ENCODE measurements at places on chromosomes 16 and 17.

DNA sequence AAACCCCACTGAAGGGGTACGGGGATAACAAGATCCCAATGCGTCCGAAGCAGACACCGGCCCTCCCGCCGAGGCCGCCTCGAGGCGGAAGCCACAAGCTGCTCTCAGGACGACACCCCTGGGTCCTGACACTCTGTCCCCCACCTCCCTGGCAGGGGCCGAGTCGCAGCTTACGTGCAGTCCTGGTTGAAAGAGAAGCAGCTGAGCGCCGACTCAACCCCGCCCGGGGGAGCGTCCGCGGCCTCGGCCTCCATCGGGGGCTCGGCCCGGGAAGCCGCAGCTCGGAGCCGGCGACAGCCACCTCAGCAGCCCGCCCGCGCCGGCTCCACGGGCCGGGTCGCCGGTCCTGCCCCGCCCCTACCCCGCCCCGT lies at the start of gene WIPI1:
Gene WIPI1, minus strand, starts transcription at position 329 of the 371 bp plus-strand sequence. Its CDS starts 75 bp downstream, at position 254.
- no peak for DNase-seq

DNA sequence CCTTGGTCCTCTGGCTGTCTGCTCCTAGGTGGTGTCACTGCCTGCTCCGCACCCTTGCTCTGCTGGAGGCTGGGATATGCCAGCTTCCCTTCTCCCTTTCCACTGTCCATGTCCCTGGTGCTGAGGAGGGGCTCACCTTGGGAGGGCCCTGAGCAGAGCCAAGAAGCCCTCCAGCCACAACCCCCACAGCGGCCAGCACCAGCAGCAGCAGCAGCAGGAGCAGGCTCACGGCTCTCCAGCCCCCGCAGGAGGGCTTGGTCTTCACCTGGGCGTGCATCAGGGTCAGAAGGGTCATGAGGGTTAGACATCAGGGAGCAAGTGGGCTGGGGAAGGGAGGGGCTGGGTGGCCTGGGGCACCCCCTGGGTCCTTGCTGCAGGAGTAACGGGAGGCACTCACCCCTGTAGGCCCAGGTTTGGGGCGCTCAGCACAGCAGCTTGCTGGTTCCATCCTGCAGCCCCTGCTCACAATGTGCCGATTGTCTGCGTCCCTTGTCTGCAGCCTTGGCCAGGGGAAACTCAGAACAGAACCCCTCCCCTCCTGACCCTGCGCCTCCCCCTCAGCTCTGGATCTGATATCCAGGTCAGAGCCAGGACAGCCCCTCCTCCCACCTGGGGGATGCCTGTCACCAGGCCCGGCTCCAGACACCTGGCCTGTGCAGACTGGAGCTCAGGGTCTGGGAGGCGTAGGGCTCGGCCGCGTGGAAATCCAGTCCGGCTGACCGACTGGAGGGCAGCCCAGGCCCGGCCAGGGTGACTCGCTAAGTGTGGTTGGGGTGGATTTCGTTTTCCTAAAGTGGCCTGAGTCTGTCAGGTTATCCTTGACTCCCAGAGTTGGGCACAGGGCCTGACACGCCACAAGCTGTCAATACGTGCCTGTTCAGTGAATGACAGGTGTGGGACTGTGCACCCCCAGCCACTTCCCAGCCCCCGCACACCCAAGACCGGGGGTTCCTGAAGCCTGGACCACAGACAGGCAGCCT lies at the start of gene BRICD5:
Gene BRICD5, minus strand, starts transcription at position 478 of the 980 bp plus-strand sequence. Its CDS starts 30 bp downstream, at position 448.
- DNase-seq = no peak

GRCh38 chr17:16521070-16521727 lies 29.2 kb upstream of the LRRC75A start:
- peak; percentile 22 for DNase-seq

- no peak for DNase-seq
Observed at GRCh38 chr17:79844869-79845600, 5.8 kb upstream of the CBX4 start.

DNA sequence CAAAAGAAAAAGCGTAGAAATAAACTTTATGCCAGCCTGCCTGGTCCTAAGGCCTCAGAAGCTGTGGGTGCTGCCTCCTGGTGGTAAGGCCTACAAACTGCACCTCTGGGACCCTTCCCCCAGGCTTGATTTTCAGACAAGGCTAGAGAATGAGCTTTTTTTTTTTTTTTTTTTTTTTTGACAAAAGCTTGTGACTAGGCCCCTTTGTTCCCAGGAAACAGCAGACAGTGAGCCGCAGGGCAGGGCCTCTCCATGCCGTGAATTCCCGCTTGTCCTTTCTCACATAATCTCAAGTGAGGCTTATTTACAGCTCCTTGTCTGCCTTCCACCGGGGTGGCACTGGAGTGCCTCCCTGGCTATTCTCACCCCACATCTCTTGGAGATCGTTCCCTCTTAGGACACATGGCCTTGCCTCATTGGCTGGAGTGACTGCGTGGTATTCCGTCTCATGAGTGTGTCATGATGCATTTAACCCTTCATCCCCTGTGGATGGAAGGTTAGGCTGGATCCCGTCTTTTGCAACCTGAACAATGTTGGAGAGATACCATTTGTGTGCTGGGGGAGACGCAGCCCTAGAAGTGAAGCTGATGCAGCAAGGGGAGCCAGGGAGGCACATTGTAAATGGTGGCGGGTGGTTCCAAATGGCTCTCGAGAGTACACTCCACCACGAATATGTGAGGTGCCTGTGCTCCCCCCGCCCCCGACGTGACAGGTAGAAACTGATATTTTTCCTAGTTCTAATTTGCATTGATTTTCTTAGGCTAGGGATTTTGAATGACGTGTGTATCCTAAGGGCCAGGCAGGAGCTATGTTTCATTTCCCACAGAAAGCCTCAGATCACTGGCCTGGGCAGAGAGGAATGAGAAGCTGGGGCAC lies 49.6 kb downstream of the USP22 start:
- peak; percentile 12 for DNase-seq

- no peak for DNase-seq
Observed at GRCh38 chr16:68626557-68626956, 18.6 kb upstream of the CDH3 start.

GRCh38 chr17:7394452-7395191 lies at the start of gene PLSCR3:
Gene PLSCR3, minus strand, starts transcription at chr17:7394525. Its CDS starts 415 bp downstream, at chr17:7394110.
- DNase-seq = peak; percentile 78

GRCh38 chr17:7818746-7819645 lies 15.0 kb upstream of the KDM6B start:
- no peak for DNase-seq

- no peak for DNase-seq
Observed at GRCh38 chr16:4341250-4341649, 9.9 kb downstream of the PAM16 start.

- DNase-seq = no peak
Observed at GRCh38 chr17:75003070-75003956, 9.2 kb upstream of the MRPL58 start.

DNA sequence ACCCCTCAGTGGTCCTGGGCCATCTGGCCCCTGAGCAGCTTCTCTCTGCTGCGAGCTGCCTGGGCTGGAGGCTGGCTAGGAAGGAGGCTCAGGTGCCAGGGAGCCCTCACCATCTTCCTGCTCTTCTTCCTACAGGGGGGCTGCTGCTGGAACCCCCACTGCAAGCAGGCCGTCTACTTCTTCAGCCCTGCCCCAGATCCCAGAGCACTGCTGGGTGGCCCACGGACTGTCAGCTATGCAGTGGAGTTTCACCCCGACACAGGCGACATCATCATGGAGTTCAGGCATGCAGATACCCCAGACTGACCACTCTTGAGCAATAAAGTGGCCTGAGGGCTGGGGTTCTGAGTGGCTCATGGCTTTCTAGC lies 46.1 kb downstream of the PRMT7 start:
- no peak for DNase-seq

DNA sequence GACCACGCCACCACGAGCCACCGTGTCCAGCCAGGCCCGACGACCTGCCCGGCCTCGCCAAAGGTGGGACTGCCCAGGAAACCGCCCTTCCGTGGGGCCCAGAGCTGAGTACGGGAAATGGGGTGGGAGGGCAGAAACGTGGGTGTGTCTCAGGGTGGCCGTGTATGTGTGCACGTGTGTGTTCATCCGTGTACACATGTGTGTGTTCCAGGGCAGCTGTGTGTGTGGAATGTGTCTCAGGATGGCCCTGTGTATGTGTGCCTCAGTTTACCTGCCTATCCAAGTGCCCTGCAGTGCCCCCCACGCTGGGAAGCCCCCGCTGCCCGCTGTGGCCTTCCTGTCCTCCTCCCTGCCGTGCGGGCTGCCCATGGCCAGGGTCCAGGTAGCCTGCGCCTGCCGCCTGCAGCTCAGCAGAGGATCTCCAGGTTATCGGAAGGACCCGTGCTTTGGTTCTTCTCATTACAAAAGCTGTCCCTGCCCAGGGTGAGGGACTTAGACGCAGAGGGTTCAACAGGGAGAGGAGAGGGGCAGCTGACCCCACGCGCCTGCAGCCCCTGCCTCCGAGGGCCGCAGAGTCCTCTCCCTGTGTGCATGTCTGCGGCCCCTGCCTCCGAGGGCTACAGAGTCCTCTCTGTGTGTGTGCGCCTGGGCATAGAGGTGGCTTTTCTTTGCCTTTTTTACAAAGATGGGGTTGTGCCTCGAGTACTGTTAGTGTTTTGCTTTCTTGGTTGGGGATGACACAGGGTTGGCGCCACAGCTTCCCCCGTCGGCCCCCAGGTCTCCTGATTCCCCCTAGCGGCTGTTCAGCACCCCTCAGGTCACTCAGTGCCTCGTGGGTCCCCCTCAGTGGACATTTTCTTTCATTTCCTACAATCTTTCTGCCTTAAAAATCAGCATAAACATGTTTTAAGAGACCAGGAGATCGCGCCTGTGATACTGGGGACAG lies 23.6 kb downstream of the ZNF469 start:
- DNase-seq = no peak

GRCh38 chr17:29710891-29711418 lies 88.2 kb upstream of the CORO6 start:
- no peak for DNase-seq

DNA sequence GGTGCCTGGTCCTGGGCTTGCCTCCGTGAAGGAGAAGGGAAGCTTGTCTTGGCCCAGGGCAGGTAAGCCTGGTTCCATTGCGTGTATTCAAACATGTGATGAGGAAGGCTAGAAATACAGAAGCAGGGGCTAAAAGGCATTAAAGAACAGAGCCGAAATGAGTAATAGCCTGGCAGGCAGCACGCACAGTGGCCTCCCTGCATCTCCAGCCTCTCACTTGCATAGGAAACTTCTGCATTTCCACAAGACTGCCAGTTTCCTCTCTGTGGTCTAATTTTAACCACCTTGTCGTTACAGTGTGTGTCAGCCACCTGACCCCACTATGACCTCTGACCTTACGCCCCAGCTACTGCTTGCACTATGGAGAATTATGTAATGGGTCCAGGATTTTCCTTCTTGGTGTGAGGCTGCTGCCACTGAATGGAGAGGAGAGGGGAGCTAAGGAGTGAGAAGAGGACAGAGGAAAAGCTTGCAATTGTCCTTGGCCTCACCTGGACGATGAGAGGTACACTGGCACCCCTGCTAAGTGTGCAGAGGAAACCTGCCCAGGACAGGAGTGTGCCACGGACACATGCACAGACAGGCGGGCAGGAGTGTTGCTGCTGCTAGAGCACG lies 32.8 kb downstream of the HIC1 start:
- no peak for DNase-seq

DNA sequence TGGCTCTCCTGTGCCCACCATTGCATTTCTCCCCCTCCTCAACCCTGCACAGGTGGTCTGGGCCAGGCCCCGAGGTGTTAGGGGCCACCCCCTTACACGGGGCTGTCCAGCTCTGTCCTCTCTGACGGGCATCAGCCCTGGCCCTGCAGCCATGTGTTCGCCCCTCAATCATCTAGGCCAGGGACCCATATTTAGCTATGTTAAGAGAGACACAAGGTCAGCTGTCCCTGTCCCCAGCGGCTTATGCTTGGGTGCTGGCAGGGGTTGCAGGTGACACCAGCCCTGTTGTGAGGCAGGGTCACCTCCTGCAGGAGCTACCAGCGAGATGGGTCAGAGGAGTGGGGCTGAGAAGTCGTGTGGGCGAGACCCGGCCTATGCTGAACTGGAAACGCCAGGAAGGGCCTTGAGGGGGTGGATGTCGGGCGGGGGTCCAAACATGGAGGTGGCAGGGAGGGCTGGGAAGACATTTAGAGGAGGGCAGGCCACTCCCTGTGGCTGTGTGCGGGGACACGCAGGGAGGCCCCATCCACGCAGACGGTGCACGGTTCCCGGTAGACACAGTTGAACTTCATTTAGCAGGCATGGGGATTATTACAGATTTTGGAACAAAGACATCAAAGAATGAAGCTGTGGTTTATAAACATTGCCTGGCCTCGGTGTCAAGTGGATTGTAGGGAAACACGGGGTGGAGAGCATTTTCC lies 133.2 kb upstream of the CHMP6 start:
- DNase-seq = no peak

DNA sequence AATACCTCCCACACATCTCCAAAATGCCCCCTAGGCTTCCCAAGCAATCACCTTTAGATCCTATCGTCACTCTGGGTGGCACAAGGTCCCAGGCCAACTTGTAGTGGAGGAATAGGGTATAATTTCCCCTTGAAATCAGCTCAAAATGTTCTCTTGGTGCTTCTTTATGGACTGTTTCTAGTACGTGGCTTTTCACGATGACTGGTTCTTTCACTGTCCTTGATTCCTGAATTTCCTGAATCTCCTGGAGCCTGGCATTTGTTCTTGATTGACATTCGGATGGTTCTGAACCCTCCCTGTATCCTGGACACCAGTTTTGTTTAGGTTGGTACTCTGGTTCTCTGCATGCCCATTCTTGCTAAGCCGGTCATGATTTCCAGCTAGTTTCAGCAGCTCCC lies 6.9 kb upstream of the VPS53 start:
- no peak for DNase-seq

DNA sequence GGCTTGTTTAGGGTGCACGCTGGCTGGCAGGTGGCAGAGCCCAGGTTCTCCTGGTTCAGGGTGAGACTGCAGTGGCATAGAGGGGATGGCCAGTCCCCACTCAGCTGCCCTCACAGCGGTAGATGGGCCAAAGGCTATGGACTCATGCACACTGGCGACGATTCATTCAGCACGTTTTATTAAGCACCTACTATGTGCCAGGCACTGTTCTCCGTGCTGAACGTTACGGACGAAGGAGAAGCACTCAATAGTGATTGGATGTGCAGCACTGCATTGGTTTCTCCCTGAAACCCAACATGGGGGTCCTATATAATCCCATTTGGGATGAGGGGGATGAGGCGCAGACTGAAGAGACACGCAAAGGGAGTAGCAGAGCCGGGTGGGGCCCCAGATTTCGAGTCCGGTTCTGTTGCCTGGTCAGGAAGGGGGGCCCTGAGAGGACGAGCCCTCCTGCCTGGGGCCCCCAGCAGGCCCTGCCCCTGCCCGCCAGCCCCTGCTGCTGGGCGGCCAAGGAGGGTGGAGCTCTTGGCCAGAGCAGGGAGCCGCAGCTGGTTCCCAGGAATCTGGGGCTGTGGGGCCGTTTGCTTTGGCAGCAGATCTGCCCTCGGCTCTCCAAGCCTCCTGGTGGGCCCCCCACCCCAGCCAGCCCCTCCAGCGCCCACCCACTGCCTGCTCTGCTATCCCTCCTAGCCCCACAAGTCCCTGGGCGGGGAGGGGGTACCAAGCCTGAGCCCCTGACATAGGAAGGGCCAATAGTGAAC lies 8.8 kb downstream of the GLIS2 start:
- DNase-seq = no peak

- no peak for DNase-seq
Observed at GRCh38 chr16:29994600-29995323, 655 bp downstream of the HIRIP3 start.

- DNase-seq = no peak
Observed at GRCh38 chr16:17261197-17261858, 209.4 kb downstream of the XYLT1 start.

- DNase-seq = no peak
Observed at GRCh38 chr17:588519-588918, 126.1 kb downstream of the VPS53 start.

Data from stimulated activated CD4-positive, alpha-beta T cell treated with anti-CD3 and anti-CD28 coated beads, Interleukin-1b, Interleukin-23, amount 100 ng/mL, for 1 hour (primary cell).